WTC11 (cell line): ENCODE measurements at places on chromosomes 12 and 14.

- H3K4me1 ChIP-seq, result no peaks in the 10 kb centered on the region
- no peak overlapping the region for H3K4me3 ChIP-seq
- DNase-seq, result no peak
- H3K27me3 ChIP-seq, result no peaks in the 10 kb centered on the region
- H3K27ac ChIP-seq, result peak overlapping the region; percentile 1; the same call in 1 of the 2 replicates
These were observed 59.5 kb downstream of the CKB start for GRCh38 chr14:103463149-103463548.

DNA sequence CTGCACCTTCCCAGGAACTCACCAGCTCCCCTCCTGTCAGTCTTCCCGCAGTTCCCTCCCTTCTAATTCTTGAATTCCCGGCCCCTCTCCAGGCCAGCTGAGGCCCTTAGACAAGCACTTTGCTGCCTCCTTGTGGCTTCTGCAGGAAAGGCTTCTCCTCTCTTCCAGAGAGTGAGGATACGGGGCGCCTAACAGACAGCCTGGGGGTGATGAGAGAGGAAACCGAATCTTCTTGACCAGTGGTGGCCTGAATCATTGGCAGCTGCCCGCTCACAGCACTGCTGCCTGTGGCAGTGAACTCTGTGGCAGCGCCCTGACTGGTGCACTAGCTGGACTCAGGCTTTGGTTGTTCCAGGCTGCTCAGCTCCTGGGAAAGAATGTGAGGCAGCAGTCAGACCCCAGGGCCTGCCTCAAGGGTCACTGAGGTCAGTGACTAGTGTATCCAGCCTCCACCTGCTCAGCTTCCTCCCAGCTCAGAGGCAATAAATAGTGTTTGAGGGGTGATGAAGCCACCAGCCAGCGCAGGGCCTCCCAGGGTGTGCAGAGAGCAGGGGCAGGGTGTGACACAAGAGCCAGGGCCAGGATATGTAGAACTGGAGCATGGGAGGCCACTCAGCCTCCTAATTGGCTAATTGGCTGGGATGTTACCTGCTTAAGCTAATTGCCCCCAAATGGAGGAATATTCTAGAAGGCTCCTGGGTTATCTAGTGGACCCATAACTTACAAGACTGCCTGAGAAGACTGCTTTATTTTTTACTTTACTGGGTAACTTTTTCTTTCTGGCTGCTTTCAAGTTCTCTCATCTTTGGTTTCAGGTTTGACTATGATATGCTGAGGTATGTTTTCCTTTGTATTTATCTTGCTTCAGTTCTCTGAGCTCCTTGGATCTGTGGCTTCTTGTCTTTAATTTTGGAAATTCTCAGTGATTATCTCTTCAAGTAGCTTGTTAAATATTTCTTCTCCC is 12.9 kb upstream of the MCRS1 start:
- H3K27ac ChIP-seq, result no peak overlapping the region
- no peak overlapping the region for H3K4me3 ChIP-seq
- H3K27me3 ChIP-seq, result no peaks in the 10 kb centered on the region
- no peaks in the 10 kb centered on the region; the same call in 1 of the 2 replicates for H3K36me3 ChIP-seq
- DNase-seq, result peak; percentile 94

GRCh38 chr12:40560848-40561247 is 131.4 kb upstream of the CNTN1 start:
- no peaks in the 10 kb centered on the region for H3K4me1 ChIP-seq
- H3K4me3 ChIP-seq, result no peak overlapping the region
- H3K36me3 ChIP-seq, result no peaks in the 10 kb centered on the region
- no peak overlapping the region for H3K27ac ChIP-seq

DNA sequence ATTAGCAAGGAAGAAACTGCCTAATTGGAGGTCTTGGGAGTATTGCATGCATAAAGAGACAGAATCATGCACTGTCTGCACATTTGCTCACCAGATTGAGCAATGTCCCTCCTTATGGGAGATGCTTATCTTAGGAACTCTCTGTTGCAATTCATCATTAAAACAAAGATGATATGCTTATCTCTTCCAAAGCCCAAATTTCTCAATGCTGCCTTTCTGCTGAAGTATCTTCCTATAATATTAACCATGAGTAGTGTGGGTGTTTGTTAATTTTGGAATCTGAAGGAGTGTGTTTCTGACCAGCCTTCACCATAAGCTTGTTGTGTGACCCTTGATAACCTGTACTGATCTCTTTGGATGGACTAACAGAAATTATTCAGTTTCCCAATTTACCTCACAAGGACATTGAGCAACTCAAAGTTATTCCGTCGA is 1257.6 kb upstream of the FLRT2 start:
- DNase-seq, result no peak
- H3K27ac ChIP-seq, result no peak overlapping the region
- no peaks in the 10 kb centered on the region for H3K27me3 ChIP-seq
- H3K4me1 ChIP-seq, result no peaks in the 10 kb centered on the region
- no peaks in the 10 kb centered on the region for H3K36me3 ChIP-seq

- no peaks in the 10 kb centered on the region for H3K36me3 ChIP-seq
- no peaks in the 10 kb centered on the region; the same call in 1 of the 2 replicates for H3K27me3 ChIP-seq
- H3K4me3 ChIP-seq, result no peak overlapping the region
- DNase-seq, result no peak
These were observed 16.4 kb upstream of the LTBP2 start for GRCh38 chr14:74628418-74628817.

- no peaks in the 10 kb centered on the region for H3K36me3 ChIP-seq
- H3K27ac ChIP-seq, result no peak overlapping the region
These were observed 46.2 kb upstream of the KCNH5 start for GRCh38 chr14:63091394-63091996.

- H3K36me3 ChIP-seq, result peaks cover 8% of the 10 kb centered on the region
- H3K4me3 ChIP-seq, result no peak overlapping the region
- no peak overlapping the region for H3K27ac ChIP-seq
- H3K27me3 ChIP-seq, result no peaks in the 10 kb centered on the region
- peaks cover 28% of the 10 kb centered on the region for H3K4me1 ChIP-seq
These were observed 201.2 kb downstream of the ESR2 start for GRCh38 chr14:64092940-64093339.

GRCh38 chr14:33348510-33348909 is 409.8 kb downstream of the NPAS3 start:
- H3K36me3 ChIP-seq, result no peaks in the 10 kb centered on the region
- no peaks in the 10 kb centered on the region for H3K27me3 ChIP-seq
- H3K27ac ChIP-seq, result no peak overlapping the region

GRCh38 chr12:123149501-123150274 is 1.2 kb downstream of the PITPNM2 start:
- DNase-seq, result no peak
- no peak overlapping the region for H3K27ac ChIP-seq
- peaks cover 45% of the 10 kb centered on the region for H3K4me1 ChIP-seq
- H3K27me3 ChIP-seq, result peaks cover 41% of the 10 kb centered on the region
- H3K36me3 ChIP-seq, result no peaks in the 10 kb centered on the region

DNA sequence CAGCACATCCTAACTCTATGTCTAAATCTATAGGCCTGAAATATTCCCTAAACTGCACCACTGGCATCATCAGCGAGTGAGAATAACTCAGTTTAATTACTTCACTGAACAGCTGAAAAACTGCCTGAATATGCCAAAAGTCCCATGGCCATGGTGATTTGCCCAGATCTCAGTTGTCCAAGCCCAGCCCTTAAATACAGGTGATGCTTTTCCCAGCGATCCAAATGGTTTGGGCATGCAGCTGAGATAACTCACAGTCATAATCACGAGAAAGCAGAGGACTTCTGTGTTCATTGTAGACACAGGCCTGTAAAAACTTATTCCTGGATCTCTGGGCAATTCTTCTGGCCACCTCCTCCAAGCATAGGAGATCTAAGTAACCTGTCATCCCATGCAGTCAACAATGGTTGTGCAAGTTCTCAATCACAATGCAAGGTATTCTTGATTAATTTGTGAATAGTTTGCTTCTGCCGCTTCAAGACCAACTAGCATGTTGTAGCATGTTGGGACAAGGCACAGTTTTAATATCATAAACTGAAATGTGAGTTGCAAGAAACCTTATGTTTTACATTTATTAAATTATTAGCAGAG is 40.5 kb downstream of the DUSP6 start:
- H3K36me3 ChIP-seq, result no peaks in the 10 kb centered on the region
- peaks cover 23% of the 10 kb centered on the region for H3K4me1 ChIP-seq
- no peak for DNase-seq
- H3K27me3 ChIP-seq, result no peaks in the 10 kb centered on the region; the same call in 1 of the 2 replicates
- H3K4me3 ChIP-seq, result no peak overlapping the region

- peaks cover 4% of the 10 kb centered on the region; the same call in 1 of the 2 replicates for H3K27me3 ChIP-seq
- H3K27ac ChIP-seq, result no peak overlapping the region
- H3K4me3 ChIP-seq, result no peak overlapping the region
- no peak for DNase-seq
- H3K4me1 ChIP-seq, result peaks cover 15% of the 10 kb centered on the region
These were observed 565.8 kb upstream of the TBX3 start for GRCh38 chr12:115249671-115250278.

- H3K27me3 ChIP-seq, result no peaks in the 10 kb centered on the region
- no peak overlapping the region for H3K27ac ChIP-seq
- DNase-seq, result no peak
- no peaks in the 10 kb centered on the region for H3K4me1 ChIP-seq
- H3K36me3 ChIP-seq, result no peaks in the 10 kb centered on the region
These were observed 1192.8 kb downstream of the FLRT2 start for GRCh38 chr14:86722612-86723253.

- DNase-seq, result no peak
- H3K27me3 ChIP-seq, result peaks cover 4% of the 10 kb centered on the region; the same call in 1 of the 2 replicates
- no peak overlapping the region for H3K27ac ChIP-seq
- no peak overlapping the region for H3K4me3 ChIP-seq
These were observed 7.5 kb upstream of the CCDC177 start for GRCh38 chr14:69582212-69582611.

DNA sequence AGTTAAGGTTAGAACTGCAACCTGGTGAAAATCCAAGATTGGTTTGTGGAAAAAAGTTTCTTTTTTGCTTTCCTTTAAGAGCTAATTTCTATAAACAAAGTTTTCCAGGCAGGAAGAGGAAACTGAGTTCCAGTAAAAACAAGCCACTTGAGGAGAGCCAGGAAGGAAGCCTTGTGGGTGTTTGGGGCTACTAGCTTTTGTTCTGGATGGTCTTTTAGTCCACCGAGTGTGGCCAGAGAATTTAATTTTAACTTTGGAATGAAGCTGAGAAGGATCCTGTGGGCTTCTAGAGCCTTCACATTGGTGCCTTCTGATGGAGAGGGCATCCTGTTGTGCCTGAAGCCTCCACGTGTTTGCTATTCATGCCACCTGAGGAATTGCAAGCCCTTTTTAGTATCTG is 327.9 kb downstream of the C12orf75 start:
- no peak overlapping the region for H3K4me3 ChIP-seq
- H3K36me3 ChIP-seq, result no peaks in the 10 kb centered on the region
- DNase-seq, result no peak
- no peaks in the 10 kb centered on the region for H3K4me1 ChIP-seq
